ENCODE measurements at places on chromosomes 11 and 22.

DNA sequence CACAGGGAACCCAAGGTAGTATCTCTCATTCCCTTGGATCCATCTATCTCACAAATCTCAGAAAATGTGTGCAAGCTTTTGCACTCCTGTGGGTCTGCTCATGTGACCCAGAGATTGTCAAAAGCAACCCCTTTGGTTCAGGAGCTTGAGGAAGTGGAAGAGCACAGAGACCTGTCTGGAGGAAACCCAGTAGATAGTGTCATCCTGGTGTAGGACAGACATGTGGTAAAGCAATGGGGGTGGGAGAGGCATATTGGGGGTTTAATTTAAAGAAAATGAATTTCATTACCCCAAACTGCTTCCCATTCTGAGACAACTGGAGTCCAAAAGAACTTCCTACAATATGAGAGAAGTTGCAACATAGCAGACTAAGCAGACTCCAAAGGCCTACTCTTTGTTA, 5.8 kb upstream of the MS4A14 start:
- DNase-seq: no peak

GRCh38 chr11:48088682-48089050, 108.3 kb downstream of the PTPRJ start:
- no peak for DNase-seq

- no peak for DNase-seq
These were observed 198.7 kb upstream of the MTMR2 start for GRCh38 chr11:96122601-96123074.

GRCh38 chr11:17526326-17526725, 17.9 kb downstream of the USH1C start:
- DNase-seq: no peak

GRCh38 chr11:75572744-75573143, 10.7 kb downstream of the SERPINH1 start:
- DNase-seq: no peak

DNA sequence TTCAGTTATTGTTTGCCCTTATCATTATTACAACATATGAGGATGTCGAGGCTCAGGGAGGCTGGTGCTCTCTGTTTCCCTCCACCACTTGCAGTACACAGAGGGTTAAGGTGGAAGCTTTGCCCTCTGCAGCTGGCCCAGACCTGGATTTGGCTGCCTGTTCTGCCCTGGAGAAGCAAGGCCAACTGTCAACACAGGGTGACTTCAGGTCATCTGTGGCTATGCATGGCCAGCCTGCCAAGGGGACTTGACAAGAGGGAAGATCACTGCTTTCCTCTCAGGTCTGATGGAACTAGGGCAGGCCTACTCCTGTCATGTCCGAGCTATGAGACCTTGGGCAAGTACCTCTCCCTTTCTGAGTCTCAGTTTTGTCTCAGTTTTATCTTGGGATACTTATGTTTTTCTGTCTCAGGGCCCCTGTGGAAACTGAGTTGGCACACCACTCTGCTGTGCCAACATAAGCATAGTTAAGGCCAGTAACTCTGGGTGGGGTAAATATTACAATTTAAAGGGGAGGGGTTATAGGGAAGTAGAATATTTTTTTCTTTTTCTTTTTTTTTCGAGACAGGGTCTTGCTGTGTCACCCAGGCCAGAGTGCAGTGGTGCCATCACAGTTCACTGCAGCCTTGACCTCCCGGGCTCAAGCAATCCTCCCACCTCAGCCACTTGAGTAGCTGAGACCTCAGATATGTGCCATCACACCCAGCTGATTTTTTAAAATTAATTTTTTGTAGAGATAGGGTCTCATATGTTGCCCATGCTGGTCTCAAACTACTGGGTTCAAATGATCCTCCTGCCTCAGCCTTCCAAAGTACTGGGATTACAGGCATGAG, 2.4 kb upstream of the THRSP start:
- DNase-seq: no peak

DNA sequence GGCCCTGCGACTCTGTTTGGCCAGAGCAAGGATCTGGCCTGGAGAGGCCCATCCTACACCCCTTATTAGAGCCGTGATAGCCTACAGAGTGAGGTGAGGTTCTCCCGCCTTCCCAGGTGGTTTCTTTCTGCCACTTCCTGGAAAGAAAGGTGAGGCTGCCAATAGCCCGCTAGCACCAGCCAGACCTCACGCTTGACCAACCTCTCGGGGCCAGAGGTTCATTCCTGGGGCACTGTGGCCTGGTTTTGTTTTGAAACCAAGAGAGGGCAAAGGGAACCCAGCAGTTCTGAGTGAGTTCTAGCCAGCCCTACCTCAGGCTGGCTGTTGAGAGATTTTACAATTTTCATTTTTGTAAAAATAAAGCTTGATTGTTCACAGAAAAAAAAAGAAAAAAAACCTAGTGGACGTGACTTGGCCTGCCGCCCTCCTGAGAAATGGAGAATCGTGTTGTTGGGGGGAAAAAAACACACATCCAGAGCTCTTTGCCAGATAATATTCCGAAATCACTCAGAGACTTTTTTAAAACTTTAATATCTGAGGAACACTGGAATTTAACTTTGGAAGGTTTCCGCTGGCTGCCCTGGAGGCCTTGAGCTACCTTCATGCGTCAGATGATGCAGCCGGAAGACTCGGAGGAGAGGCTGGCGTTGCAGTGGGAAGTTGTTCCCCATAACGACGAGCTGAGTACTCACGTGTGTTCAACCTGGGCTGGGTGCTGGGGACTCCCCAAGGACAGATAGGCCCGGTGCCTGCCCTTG, 84.5 kb downstream of the BCR start:
- no peak for DNase-seq

DNA sequence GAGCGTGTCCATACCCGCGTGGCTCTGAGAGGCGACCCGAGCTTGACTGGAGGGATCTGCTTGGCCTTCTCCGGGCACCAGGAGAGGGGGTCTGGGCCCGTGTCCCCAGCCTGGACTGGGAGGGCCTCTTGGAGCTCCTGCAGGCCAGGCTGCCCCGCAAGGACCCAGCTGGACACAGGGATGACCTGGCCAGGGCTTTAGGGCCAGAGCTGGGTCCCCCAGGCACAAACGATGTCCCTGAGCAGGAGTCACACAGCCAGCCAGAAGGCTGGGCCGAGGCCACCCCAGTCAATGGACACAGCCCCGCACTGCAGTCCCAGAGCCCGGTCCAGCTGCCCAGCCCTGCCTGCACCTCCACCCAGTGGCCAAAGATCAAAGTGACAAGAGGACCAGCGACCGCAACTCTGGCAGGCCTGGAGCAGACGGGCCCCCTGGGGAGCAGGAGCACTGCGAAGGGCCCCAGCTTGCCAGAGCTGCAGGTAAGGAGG, 38.2 kb downstream of the TRIOBP start:
- DNase-seq: no peak

DNA sequence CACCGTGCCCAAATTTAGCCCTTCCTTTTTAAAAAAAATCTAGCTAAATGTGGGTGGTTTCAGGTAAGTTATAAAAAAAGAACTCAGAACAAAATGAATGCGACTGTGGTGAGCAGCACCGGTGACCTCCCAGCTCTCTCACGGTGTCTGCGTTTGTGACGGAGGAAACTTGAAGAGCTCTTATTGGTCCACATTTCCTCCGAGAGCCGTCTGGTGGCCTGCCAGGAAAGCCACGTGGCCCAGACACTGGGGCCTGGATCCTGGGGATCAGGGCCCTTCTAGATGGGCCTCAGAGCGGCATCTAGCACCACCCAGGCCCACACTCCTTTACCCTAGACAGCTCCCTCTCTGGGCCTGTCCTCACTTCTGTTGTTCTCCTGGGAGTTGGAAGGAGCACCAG, 39.5 kb downstream of the B3GAT1 start:
- DNase-seq: no peak
